ENCODE measurements at places on chromosomes 13 and 19.
A peak's percentile ranks its signal among the peaks of the same experiment; 100 is the strongest.

DNA sequence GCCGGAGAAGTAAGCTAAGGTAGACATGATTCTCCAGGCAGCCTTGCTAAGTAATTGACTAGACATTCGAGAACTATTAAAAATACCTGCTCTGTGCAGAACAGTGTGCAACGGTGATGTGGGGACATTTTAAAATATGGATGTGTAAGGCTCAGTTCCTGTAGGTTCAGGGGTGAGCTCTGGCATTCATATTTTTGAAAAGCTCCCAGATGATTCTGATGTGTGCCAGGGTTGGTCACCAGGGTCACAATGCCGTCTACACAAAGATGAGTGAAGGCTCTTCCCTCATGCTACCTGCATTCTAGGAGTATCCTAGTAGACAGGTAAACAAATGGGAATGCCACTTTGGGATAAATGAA lies 702 bp upstream of the EPSTI1 start:
- no peak for DNase-seq

- no peak for DNase-seq
These were observed 5.8 kb downstream of the AKAP11 start for GRCh38 chr13:42277618-42278276.

GRCh38 chr13:113327391-113327765 lies 30.3 kb downstream of the LAMP1 start:
- no peak for DNase-seq

- no peak for DNase-seq
These were observed 4.2 kb upstream of the DMPK start for GRCh38 chr19:45786533-45786894.

GRCh38 chr13:30388406-30389283 lies 33.6 kb upstream of the UBE2L5 start:
- no peak for DNase-seq

GRCh38 chr19:42272989-42273406 lies 3.9 kb downstream of the CIC start:
- no peak for DNase-seq

DNA sequence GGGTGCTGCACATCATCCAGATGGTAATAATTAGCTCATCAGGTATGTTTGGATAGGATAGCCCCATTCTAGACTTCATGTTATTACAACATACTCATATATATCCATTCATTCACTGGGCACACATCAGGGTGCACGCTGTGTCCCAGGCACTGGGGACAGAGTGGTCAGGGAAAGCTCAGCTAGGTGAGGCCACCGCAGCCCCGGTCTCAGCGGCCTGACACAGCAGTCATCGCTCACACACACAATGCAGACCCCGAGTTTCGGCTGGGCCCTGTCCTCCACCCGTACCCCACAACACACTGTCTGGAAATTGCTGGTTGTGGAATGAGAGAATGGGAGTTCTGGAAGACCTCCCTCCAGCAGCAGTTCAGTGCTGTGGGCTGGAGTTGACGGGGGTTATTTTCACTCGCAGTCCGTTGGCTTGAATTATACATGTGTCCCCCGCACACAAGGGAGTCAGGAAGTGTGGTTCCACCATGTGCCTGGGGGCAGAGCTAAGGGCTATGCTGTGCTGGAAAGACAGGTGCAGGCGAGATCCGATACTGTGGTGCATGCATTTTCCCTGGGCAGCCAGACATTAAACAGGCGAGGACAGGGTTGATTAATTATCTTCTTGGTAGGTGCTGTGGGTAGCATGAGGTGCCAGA lies 257.6 kb downstream of the TEX29 start:
- DNase-seq = no peak

DNA sequence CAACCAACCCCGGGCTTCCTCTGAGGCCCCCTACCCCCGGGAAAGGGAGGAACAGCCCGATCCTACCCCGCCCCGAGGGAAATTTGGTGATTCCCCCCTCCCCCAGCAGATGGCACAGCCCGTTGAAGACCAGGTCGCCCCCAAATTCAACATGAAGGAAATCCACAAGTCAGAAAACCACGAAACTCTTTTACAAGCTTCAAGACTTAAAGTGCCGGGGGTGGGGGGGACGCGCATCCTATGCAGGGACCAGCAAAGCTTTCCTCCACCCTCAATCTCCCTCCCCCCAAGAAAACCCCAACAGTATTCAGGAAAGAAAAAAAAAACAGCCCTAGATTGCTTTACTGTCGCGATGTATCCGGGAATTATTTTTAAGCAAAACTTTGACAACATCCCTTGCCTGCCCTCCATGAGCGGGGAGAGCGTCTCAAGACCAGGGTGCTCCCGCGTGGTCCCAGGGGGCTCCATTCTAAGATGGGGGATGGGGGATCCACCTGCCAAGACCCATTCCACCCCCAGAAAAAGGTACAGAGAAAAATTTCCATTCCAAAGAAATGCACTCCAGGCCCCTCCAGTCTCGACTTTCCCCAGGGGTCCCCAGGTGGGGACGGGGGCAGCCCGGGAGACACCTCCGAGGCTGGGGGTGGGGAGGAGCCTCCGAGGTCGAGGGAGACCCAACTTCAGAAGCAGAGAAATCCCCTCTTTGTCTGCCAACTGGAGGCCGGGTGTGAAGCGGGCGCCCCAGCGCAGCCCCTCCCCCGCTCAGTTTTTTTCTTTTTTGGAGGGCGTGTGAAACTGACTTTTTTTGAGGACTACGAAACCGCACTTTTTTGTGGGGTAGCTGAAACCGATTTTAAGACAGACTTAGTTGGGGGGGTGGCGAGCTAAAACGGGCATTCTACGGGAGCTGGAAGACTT lies 1.5 kb downstream of the TCF3 start:
- peak; percentile 59 for DNase-seq

GRCh38 chr19:19416280-19416679 lies 10.8 kb downstream of the GATAD2A start:
- no peak for DNase-seq

DNA sequence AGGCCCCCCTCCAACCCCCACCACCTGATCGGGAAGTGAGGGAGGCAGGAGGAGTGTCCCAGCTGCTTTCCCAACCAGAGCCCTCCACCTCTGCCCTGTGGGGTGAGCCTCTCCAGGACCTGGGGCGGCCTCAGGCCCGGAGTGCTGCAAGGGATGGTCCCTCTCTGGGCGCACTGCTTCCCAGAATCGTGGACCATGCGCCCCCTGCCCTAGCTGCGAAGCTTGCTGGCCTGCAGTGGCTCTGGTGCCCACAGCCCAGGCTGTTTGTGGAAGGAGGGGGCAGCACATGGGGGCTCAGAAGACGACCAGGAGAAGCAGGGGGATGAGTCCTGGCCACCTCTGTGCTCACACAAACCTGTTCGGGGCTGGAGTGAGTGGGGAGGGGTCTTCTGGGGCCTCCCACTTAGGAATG lies 33.6 kb downstream of the CEBPG start:
- no peak for DNase-seq

- DNase-seq = no peak
These were observed 5.7 kb upstream of the F10 start for GRCh38 chr13:113116871-113117271.

- DNase-seq = no peak
These were observed 117.5 kb downstream of the CCNA1 start for GRCh38 chr13:36549755-36550154.

GRCh38 chr19:43504426-43505185 lies at the start of gene PHLDB3:
TSS of gene PHLDB3 (minus strand) at chr19:43504746. CDS start at chr19:43504118, 628 bp downstream.
- peak; percentile 45 for DNase-seq

DNA sequence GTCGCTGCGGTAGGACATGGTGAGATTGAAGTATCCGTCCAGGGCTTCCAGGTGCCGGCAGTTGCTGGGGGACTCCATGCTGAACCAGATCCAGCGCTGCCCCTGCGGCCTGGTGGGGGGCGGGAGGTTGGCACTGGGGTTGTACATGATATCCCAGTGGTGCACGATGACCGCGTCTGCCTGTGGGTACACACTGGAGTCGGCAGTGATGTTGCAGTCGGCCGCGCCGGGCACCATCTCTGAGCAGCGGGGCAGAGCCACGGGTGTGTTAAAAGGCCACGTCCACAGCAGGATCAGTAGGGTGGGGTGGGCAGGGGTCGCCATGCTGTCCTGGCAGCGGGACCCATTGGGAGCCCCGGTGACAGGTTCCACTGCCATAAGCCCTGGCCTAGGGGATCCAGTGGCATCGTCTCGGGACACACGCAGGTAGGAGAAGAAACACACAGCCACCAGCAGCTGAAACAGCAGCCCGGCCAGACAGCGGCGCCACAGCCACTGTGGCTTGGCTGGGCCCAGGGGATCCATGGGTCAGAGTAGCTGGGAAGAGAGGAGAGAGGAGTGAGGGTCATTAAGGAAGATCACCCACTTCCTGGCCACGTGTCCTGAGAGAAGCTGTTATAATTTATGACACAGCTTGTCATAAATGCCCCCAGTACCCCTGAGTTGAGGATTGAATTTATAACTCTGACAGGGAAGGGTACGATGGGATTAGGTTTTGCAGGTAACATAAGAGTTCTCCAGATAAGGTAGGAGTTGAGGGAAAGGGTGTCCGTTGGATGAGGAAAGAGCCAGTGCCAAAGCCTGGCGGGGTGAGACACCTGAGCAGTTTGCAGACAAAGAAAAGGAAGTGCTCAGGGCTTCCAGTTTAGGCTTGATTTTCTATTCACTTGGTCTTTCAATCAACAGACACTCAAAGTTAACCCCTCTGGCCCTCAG lies 2.9 kb downstream of the FUT5 start:
- DNase-seq = no peak

DNA sequence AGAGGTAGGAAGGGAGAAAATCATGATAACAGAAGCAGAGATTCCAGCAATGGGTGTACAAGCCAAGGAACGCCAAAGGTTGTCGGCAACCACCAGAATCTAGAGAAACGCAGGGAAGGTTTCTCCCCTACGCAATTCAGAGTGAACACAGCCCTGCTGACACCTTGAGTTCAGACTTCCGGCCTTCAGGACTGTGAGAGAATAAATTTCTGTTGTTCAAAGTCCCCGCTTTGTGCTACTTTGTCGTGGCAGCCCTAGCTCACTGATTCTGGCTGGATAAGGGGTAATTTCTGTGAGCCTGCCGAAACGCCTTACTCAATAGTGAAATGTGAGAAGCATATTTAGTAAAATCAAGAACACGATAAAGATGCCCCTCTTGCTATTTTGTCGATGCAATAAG lies 5.3 kb upstream of the CLEC4G start:
- no peak for DNase-seq

DNA sequence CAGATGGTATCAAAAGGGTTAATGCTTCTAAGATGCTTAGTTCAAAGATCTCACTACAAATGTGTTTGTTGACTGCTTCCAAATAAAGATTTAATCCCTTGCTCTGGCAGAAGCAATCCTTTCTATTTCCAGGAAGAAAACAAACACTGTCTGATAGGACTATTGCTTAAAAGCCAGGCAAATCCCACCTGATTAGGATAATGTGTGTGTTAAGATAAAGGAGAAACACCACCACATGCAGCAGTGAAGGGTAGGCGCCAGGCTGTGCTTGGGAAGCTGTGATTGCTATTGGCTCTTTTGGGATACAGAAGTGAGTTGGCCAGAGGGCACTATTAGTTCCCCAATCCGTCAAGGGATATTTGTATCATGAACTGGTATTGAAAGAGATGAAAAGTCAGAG lies 62.8 kb upstream of the LRCH1 start:
- DNase-seq = no peak
